ENCODE measurements at places on chromosomes 3 and 15. TPM values are rescaled to one million over a fixed set of nuclear protein-coding genes. Genes with fewer than 3 reads are reported as not detected.

- peak; percentile 52 for DNase-seq
These were observed 96.6 kb upstream of the CBLB start for GRCh38 chr3:105965384-105965783.

- DNase-seq, result no peak
These were observed 481 bp upstream of the CRYBG3 start for GRCh38 chr3:97821287-97821773.

DNA sequence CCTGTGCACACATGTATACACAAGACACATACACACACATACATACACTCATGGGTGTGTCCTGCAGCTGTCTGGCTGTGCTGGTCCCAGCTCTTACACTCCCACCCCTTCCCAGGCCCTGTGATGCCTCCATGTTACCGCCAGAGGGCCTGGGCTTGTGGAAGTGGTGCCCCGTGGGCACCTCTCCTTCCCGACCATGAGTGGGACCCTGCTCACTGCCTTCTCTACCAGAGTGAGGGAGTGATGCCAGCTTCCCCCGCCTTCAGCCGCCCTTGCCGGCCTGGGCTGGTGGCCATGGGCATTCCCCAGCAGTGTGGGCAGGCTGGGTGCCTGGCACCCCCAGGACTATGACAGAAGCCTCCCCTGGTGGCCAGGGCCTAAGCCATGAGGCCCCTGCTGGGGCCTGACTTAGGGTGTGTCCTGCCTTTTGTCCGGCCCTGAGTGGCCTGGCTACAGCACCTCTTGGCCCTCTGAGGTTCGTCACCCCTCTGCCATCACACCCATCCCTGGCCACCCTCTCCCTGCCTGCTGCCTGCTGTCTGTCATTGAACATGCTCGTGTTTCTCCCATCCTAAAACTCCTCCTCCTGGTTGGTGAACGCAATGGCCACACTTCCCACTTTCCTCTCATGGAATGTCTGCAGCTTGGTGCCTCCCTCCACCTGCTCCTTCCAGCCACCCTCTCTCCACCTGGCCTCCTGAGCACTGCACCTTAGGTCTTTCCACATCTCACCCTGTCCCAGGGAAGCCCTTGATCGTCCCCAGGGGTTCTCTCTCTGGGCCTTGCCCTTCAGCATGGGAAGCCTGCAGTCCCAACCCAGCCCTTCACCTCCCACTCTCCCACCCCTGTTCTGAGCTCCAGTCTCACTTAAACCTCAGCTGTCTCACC, 14.6 kb downstream of the HDAC11 start:
- no peak for DNase-seq

The USP8 gene
- 34.3 TPM for polyA plus RNA-seq

- no peak for DNase-seq
These were observed 572.7 kb downstream of the NLGN1 start for GRCh38 chr3:173970281-173970680.

DNA sequence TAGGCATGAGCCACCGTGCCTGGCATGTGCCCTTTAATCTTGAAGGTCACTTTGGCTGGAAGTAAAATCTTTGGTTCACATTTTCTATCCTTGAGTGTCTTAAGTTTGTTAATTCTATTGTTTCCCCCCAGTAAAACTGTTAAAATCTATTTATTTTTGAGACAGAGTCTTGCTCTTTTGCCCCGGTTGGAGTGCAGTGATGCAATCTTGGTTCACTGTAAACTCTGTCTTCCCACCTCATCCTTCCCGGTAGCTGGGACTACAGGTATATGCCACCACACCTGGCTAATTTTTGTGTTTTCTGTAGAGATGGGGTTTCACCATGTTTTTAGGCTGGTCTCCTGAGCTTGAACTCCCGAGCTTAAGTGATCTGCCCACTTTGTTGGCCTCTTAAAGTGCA, 7.7 kb downstream of the PPP4R2 start:
- no peak for DNase-seq

The CEMIP gene
- polyA plus RNA-seq, result 1.9 TPM

GRCh38 chr3:56453011-56453410, 15.3 kb downstream of the ERC2 start:
- DNase-seq, result no peak
